Vein endothelial cell (primary cell): ENCODE measurements at places on chromosomes 4 and X. TPM values are rescaled to one million over a fixed set of nuclear protein-coding genes. Genes with fewer than 3 reads are reported as not detected.

The OTUD6A gene
- not detected in 2 replicates for total RNA-seq

The TMSB15B gene
- 6.2 and 8.9 TPM in 2 replicates for total RNA-seq

The NDNF gene
- total RNA-seq = not detected in 2 replicates

The SERTM2 gene
- total RNA-seq = not detected in 2 replicates

The TREX2 gene
- 2.0 and 5.9 TPM in 2 replicates for total RNA-seq

The TLR3 gene
- 2.9 and 3.3 TPM in 2 replicates for total RNA-seq

The F8A2 gene
- not detected in 2 replicates for total RNA-seq

The MAGEB17 gene
- not detected in 2 replicates for total RNA-seq
